ENCODE measurements at places on chromosomes 6 and 20.

- no peak for DNase-seq
Measured at GRCh38 chr6:142566628-142567396, 265.0 kb downstream of the ADGRG6 start.

DNA sequence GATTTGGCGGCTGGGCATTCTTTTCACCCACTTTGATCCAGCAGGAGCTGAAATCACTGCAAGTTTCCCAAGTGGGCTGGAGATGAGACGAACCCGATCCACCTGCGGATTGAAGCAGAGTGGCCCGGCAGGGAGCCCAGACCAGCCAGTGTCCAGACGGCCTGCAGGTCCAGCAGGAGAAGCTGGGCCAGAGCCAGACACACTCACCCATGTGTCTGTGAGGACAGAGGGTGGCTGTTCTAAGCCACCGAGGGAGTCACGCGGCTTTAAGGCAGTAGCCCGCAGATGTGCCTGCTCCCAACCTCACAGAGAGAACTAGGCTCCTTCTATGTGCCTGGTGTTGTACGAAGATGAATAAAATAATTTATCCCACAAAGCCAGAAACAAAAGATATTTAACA is 200.7 kb downstream of the WDR27 start:
- DNase-seq = no peak

DNA sequence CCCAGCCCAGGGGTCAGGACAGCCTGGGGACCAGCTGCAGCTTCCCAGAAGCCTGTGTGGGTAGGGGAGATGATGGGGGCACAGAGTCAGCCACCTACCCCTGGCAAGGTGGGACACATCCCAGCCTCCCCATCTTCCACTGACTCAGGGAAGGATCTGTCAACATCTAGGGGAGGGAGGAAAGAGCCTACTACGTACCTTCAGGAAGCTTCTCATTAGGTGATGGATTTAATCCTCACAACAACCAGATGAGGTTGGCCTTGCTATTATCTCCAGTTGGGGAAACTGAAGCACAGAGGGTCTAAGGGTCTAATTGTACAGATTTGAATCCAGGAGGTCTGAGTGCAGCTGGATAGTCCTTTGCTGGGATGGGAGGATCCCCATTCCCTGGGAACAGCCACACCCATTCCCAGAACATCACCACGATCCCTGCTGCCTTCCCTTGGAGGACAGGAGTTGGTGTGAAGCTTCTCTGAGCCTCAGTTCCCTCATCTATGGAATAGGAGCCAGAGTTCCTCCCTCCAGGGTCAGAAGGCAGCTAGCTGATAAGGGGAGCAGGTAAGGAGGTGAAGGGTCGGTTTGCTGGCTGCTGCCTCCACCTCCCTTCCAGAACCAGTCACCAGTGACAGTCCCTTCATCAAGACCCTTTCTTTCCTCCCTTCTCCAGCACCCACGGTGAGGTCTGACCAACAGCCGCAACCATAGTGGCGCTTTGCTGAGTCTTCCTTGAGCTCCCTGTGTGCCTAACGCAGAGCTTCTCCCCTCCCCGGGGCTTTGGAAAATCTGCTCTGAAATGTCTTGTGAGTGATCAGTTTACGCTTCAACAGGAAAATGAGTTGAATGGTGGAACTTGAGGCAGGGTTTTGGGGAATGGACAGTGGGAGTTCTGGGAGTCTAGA is 56.8 kb downstream of the CEBPB start:
- DNase-seq = no peak

GRCh38 chr6:49252901-49253300 is 210.2 kb downstream of the MMUT start:
- no peak for DNase-seq

GRCh38 chr6:98416027-98416426 is 418.3 kb upstream of the POU3F2 start:
- DNase-seq = no peak

DNA sequence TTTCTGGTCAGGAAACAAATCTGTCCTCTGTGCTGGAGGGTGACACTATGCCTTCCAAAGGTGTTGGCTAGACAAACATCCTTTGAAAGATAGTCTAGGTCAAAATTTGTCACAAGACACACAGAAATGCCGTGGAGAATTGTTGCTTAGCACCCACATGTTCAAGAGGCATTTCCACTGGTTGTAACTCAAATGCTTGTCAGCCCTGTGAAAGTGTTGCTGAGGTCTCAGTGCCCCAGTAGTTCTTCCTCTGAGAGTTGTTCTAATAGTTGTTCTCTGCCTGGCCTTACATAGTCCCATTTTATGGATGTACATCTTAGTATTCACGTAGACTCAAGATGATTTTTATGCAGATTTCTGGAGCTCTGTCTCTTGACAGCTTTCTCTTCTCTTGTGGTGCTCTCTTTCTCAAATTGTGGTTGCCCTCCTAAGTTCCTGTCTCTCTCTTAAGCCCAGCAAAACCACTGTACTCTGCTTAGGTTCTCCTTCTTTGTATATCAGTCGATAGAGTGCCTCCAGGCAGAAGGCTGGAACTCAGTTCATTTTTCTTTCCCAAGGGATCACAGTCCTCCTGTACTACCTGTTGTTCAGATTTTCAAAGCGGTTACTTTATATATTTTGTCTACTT is 39.5 kb upstream of the REV3L start:
- no peak for DNase-seq

- DNase-seq = no peak
Measured at GRCh38 chr6:135814043-135814442, 37.5 kb upstream of the PDE7B start.

- no peak for DNase-seq
Measured at GRCh38 chr6:42532038-42532669, 31.7 kb upstream of the UBR2 start.

- DNase-seq = no peak
Measured at GRCh38 chr6:138275976-138276375, 57.7 kb upstream of the PBOV1 start.

DNA sequence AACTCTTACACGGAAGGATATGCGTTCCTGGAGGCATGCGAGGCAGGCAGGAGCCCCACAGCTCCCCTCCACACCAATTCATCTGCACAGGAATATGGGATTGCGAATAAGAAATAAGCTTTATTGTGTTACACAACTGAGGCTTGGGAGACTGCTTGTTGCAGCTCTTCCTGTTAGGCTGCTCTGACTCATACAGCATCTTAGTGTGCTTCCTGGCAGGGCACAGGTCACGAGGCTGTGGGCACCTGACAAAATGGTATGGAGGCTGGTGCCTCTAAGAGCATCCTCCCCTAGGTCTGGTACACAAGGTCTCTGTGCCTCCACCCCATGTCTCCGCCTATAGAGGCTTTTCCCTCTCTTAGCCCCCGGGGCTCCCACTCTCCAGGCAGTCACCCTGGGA is 6.8 kb downstream of the SLC22A3 start:
- DNase-seq = no peak

DNA sequence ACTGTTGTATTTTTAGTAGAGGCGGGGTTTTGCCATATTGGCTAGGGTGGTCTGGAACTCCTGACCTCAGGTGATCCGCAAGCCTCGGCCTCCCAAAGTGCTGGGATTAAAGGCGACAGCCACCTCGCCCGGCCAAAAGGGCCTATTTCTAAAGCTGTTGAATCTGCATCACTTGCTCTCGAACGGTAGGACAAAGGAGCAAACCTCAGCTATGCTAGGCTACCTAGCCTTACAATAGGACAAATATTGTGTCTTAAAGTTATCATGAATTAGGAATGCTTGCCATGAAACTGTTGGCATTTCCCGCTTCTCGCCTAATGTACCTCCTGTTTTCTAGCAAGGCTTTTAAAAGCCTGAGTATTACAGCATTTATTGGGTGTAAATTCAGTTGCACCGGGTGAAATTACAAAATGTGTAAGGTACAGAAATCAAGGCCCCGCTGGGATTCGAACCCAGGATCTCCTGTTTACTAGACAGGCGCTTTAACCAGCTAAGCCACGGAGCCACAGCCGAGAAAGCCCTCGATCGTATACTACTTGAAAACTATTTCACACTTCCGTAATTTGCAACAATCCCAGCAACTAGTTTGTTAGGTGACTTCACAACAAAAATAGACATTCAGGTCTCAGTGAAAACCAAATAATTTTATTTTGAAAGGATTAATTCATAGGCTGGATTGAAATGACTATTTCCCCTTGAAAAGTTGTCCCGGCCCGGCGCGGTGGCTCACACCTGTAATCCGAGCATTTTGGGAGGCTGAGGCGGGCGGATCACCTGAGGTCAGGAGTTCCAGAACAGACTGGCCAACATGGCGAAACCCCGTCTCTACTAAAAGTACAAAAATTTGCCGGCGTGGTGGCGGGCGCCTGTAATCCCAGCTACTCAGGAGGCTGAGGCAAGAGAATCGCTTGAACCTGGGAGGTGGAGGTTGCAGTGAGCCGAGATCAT is 211.6 kb upstream of the ZNF184 start:
- DNase-seq = no peak

DNA sequence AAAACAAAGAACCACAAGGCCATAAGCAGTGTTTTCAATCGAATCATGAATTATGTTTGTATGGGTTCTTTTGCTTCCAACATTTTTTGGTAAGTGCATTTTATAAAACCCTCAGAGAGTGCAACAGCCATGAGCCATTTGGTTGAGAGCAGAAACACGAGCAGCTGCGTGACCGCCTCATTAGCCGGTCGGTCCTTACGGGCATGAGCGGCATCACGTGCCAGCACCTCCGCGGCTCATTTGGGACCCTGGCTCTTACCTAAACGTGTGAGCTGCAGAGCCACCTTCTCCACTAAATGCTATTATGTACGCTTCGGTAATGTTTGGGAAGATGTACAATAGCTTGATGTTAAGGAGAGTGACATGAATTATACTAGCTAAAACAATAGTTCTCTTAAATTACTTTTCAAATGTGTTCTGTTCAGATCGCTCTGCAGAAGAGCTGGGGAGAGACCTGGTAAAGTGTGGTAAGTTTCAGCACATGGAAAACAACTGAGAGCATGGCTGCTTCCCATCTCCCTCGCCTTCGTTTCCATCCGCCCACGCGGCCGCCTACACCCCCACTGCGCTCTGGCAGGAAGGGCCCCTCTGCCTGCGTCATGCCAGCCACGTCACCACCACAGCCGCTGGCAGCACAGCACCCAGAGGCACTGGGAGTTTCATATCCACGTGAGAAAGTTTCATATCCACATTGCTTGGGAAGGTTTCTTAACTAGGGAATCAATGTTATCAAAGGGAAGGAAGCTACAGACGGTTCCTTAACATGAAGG is 23.7 kb upstream of the PDE10A start:
- no peak for DNase-seq

DNA sequence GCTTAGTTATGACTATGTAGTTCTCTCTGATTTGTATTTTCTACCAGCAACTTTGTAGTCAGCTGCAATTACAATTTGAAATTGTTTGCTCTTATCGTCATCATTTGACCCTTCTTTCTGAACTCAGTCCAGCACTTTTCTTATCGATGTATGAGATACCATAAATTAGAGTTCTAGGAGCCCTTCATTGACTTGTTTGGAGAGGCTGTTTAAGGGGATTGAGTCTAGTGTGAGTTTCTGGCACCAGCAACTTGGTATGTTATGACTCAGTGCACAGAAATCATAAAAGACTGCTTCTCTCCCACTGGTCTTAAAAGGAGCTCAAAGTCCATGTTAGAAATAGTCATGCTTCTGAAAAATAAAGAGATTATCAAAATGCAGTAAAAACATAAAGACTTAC is 190.3 kb downstream of the TENT5A start:
- DNase-seq = no peak

DNA sequence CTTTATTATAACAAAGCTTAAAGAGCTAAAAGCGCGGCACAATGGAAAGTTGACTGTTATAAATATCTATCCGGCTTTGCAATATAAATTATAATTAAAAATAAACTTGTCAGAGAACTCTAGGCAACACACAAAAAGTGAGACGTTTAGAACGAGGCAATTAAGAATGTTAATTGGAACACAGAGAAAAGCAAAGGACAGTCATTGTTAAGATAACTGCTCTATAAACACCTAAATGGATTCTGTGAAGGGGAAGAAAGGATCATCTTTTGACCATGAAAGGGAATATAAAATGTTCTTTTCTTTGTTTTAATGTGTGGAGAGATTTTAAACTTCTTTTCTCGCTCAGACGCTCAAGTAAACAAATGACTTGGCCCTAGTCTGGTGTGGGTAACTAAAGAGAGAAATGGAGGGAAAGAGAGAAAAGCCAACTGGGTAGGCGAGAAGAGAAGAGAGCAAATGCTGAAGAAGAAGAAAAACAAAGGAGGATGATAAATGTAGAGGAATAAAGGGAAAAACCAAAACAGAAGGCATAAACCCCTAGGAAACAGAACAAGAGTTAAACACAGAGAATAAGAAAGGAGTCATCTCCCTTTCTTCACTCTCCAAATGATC is 9.3 kb upstream of the SALL4 start:
- no peak for DNase-seq

DNA sequence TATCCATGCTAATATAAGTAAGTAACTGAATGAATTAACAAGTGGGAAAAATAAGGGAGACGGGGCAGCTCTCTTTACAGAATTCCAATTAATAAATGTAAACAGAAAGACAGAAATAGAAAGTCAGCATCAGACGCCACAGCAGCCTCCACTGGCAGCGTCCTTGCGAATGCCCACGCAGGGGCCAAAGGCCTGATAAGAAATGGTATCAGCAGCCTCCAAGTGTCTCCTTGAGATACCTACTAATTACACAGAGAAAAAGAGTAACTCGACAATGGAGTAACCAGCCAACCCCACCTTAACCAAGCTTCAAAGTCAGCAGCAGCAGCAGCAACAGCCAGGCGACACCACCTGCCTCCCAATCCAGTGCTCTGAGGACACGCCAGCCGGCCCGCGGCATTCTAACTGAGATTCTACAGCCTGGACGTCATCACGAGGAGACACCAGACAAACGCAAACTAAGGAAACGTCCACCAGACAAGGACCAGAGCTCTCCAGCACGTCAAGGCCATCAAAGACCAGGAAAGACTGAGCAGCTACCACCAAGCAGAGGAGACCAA is 78.8 kb downstream of the TAF4 start:
- no peak for DNase-seq

GRCh38 chr20:7490288-7490687 is 450.0 kb downstream of the HAO1 start:
- DNase-seq = no peak

DNA sequence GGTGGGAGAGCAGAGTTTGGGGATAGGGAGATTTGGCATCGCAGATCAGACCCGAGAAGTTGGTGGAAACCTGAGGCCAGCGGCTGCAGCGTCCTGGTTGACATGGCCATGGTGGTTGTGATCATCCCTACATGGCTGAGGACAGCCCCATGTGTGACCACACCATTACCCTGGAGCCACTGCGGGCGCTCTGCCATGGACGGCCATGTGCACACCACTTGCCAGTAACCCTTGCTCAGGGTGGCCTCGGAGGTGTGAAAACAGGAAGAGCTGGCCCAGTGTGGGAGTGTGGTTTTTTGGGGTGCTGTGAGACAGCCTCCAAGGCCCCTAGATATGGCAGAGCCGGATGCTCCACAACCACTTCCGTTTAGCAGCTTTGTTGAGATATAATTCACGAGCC is 64.4 kb downstream of the TMEM242 start:
- DNase-seq = no peak

DNA sequence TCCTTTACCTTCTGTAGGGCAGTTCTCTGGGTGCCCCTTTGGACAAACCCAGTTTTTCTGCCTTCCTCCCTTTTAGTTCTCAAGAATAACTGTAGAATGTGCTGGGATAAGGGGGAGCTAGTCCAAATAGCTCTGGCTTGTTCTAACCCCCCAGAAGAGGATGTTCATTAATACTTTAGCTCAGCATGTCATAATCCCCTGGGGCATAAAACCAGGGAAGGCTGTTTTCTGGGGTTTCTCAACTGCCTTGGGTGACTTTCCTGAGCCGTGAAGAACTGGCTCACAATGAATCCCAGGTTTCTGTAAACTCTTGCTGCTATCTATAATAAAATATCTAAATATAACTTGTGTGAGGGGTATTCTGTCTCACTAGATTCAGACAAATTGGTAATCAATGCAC is 44.5 kb upstream of the RNF217 start:
- no peak for DNase-seq

- no peak for DNase-seq
Measured at GRCh38 chr20:34201531-34201930, 39.7 kb upstream of the ASIP start.
